CD4-positive, alpha-beta T cell (primary cell): ENCODE measurements at places on chromosomes 2 and 18.

GRCh38 chr2:18356676-18357075 lies 203.8 kb downstream of the RDH14 start:
- no peak for DNase-seq

- DNase-seq, result no peak
Observed at GRCh38 chr2:170434900-170435621, 257.1 kb downstream of the MYO3B start.

- peak; percentile 5 for DNase-seq
Observed at GRCh38 chr2:24543252-24543651, 52.2 kb downstream of the NCOA1 start.

GRCh38 chr2:40101131-40101575 lies 322.1 kb upstream of the THUMPD2 start:
- DNase-seq, result no peak

DNA sequence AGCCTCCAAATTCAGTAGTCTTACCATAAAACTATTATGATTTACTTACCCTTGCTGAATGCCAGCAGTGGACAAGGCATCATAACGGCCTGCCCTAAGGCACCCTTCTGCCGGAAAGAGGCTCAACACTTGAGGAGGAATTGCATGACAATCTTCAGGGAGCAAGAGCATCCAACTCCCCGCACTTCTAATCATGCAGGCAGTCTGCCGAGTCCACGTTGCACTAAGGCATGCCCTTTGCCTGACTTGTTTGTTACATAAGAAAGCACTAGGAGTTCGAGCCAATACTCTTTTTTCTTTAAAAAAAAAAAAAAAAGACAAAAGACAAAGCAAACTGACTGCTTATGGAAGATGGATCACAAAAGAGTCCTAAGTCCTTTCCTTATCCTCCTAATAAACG lies 17.9 kb upstream of the SPTBN1 start:
- DNase-seq, result no peak

- DNase-seq, result no peak
Observed at GRCh38 chr2:149464396-149464795, 123.2 kb downstream of the MMADHC start.

DNA sequence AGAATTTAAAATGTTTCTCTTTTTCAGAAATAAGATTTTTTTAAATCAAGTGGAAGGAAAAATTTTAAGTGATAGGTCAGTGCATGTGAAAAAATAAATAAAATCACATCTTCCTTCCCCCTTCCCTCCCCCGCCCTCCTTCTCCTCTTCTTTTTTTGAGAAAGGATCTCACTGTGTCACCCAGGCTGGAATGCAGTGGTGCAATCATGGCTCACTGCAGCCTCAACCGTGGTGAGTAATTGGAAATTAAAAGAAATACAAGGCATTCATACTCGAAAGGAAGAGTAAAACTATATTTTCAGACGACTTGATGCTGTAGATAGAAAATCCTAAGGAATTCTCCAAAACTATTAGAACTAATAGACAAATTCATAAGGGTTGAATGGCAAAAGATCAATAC lies 16.9 kb upstream of the CRACDL start:
- no peak for DNase-seq

DNA sequence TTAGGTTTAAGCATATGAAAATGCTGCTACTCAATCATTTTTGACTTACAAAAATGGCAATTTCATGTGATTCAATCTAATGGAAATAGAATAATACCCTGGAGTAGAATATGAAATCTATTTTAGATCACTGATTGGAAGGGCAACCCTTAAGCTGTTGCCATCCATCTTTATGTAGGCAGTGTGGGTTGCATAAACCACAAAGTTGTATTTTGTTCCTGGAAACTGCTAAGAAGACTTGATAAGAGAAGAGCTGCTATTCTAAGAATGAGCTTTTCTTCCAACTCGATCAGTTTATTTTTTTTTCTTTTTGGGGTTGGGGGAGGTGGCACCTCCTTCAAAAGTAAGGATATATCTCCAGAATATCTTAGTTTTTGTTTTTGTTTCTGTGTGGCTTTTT lies 60.2 kb downstream of the CAVIN2 start:
- no peak for DNase-seq

DNA sequence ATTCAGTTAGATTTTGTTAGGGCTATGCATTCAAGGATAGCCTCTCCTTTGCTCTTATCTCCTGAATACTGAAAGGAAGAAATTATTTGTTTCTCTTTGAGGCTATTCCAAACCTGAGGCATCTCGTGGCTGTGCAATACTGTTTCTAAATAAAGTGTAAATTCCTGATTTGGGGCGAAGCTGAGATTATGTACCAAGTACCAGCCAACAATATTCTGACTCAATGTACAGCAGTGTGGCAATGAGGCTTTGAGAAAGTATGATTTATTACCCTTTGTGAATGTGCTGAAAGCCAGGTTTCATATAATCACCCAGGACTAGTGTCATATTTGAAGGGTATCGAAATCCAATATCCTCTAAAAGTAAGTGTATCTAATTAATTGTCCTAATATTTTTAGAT lies 113.5 kb downstream of the MEIS1 start:
- DNase-seq, result no peak

DNA sequence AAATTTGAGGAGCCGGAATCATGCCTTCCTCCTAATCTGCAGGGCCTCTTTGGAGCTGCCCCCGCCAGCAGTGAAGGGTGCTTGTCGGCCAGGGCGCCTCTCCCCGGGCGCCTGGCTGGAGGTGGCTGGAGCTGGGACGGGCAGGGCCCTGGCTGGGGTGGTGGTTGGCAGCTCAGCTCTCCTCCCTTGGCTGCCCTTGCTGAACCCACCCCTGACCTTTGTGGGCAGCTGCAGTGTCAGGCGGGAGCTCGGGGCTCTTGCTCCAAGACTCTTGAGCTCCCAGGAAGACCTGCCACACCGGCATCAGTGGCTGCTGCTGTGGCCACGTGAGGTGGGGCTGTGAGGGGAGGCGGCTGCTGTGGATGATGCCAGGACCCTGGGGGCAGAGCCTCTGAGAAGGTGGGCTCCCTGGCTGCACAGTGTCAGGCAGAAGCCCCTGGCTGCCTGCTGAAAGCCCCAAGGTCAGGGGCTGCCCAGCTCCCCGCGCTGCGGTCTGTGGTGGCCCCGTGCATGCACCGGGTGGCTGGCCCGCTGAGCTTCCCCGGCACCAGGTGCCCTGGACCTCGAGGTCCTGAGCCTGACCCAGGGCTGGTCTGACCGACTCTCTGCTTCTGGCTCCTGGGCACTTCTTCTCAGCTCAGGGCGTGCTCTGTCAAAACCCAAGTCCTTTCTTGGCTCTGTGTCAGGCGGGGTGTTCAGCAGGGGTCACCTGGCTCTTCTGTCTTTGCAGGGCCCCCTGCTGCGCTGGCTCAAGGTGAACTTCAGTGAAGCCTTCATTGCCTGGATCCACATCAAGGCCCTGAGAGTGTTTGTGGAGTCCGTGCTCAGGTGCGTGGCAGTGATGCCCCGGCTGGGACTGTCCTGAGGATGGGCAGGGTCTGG lies 34.5 kb downstream of the PDIA6 start:
- DNase-seq, result no peak

DNA sequence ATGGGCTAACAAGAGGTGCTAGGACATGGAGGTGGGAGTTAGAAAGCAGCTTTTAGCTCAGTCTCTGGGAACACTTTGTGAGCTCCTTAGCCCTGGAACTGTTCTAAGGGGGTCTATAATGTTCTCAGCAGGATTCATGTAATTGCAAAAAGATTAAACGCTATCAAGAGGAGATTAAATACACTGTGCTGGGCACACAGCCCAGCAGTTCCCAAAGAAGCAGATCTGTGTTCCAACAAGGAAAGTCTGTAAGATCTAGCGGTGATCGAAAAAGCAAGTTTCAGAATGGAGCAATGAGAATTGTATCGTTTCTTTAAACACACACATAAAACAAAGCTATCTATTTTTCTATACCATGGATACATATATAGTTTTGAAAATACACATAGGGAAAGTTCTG lies 2.4 kb upstream of the ARID5A start:
- DNase-seq, result no peak

GRCh38 chr18:72246076-72246475 lies 298.1 kb downstream of the CBLN2 start:
- DNase-seq, result no peak

DNA sequence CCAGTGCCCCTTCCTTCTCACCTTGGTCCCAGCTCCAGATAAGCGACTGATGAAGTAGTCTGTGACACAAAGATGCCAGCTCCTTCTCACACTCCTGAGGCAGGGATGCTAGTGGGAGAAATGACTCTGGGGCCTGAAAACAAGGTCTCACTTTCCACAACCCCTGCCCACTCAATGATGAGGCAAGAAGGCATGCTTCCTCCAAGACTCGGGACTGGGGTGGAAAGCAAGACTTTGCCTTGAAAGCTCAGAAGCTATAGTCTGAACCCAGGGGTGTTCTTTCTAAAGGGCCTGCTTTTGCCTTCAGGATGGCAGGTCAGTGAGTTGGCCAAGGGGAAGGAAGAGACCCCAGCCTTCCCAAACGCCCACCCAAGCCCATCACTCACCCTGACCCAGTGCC lies 1.4 kb downstream of the CCDC142 start:
- DNase-seq, result no peak

- DNase-seq, result no peak
Observed at GRCh38 chr2:177547122-177547521, 154.5 kb downstream of the AGPS start.

GRCh38 chr2:66569321-66569851 lies 134.5 kb downstream of the MEIS1 start:
- DNase-seq, result no peak

DNA sequence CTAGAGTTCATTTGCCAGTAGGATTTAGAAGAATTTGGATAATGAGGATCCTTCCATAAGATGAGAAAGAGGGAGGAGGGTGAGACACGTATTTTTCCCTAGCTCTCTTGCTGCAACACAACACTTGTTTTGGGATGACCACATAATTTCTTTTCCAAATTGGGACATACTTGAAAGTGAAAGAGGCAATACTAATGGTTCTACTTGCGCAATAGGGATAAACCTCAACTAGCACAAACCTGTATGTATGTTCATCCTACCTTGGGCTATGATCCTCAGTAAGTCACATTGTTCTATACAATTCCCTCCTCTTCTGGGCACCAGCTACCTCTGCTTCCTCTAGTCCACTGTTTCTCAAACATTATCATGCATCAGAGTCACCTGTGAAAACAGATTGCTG lies 1208.8 kb upstream of the LRRTM1 start:
- no peak for DNase-seq

DNA sequence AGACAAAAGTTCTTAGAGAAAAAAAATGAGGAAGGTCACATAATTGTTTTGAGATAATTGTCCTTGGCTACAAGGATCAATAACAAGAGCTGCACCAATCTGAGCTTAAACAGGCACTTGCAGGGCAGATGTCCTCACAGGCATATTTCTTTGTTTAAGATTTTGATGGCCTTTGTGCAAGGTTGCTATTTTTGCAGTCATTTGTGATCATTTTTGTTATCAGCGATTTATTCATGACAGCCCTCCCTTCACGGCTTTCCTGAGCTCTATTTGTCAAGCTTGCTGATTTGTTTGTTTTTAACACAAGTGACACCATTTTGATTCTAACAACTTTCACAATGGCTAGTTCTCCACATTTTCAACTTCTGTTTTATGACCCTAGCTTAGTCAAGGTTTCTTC lies 418.6 kb upstream of the REG3G start:
- no peak for DNase-seq

- no peak for DNase-seq
Observed at GRCh38 chr18:35114305-35114704, 73.1 kb downstream of the MAPRE2 start.

GRCh38 chr2:143885461-143885860 lies 634.5 kb downstream of the ZEB2 start:
- DNase-seq, result no peak

- DNase-seq, result peak; percentile 24
Observed at GRCh38 chr18:47754311-47755101, 176.0 kb downstream of the SMAD2 start.

- no peak for DNase-seq
Observed at GRCh38 chr2:68438455-68439303, 28.4 kb downstream of the FBXO48 start.

- DNase-seq, result no peak
Observed at GRCh38 chr2:152336854-152337510, 2.0 kb downstream of the FMNL2 start.

DNA sequence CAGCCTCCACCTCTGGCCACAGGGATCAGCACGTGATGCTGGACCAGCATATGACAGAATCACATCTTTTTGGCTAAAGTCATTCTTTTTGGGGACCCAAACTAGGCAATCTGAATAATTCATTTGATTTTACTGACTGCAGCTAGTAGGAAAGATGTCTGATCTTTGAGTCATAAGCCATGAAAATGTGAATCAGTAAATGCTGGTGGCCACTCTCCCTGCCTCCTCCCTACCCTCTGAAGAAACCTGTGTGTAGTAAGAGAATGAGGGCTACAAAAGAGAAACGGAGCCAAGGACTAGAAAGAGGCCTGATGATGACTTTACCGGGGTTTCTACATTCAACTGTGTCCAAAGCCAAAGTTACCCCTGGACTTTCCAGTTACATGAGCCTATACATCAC lies 10.1 kb upstream of the LRPPRC start:
- no peak for DNase-seq

GRCh38 chr2:5070257-5070656 lies 621.9 kb upstream of the SOX11 start:
- no peak for DNase-seq

GRCh38 chr2:219291910-219292490 lies 12.8 kb downstream of the DNAJB2 start:
- DNase-seq, result no peak

DNA sequence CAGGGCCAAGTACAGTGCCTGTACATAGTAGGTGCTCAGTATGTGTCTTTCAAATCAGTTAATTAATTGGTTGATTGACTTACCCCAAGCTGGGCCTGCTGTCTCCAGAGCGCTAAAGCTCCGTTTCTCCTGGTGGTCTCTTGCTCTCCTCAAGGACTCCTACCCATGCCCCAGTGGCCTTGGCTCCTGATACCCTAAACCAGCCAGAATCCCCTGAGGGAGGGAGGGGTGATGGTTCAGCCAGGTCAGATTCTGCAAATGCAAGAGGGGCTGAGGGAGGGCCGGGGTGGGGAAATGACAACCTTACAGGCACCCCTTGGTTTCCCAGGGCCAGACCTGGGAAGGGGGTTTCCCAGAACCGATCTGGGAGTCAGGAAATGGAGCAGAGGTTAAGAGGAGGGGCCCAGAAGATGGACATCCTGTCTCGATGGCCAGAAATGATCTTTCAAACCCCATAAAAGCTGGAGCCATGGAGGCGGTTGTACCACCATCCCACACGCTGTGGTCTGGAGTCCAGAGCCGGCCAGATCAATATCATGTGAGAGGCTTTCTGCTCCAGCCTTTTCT lies 209.1 kb downstream of the TNS1 start:
- DNase-seq, result no peak

GRCh38 chr2:32532961-32533360 lies 94.9 kb upstream of the TTC27 start:
- no peak for DNase-seq

DNA sequence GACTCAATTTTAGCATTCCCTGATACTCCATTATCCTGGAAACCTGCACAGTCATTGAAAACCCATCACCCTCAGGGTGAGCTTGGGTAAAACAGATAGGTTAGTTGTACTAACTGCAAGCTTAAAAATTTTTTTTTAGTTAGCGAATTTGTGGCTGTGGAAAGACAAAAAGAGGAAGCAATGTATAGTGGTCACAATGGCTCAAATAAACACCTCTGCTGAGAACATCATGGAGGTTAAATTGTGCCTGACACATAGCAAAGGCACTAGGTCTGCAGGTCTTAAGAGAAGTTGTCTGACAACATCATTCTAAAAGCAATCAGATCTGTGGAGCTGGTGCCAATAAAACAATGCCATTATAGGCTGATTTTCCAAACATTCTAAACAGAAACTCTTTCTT lies 84.4 kb upstream of the CAVIN2 start:
- DNase-seq, result no peak

- DNase-seq, result no peak
Observed at GRCh38 chr2:2798337-2798736, 467.3 kb upstream of the MYT1L start.
